ENCODE measurements at places on chromosomes 11 and 22.

DNA sequence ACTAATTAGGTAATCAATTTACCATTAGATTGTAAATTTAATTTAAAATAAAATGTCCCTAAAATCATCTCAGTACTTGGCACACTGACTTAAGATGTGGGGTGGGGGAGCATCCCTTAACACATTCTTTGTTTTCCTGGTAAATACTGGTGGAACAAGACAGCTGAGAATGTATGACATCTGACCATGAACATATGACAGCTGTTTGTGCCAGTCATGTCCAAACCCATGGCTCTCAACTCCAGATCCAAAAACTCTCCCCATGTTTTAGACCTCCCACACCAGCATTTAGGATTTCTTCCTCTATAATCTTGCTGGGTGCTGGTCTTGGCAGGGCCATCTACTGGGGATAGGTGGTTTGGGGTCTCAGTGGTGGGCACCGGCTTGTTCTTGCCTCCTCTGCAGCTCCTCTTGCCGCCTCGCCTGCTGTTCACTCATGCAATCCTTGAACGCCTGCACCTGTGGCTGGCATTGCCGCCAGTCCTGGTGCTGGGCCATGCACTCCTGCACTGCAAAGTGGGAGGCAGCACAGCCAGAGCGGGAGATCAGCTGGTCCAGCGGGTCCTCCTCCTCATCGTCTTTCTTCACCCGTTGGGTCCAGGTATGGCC, 3.8 kb downstream of the COA4 start:
- no peak for DNase-seq

GRCh38 chr11:108216988-108217387, 5.5 kb downstream of the NPAT start:
- no peak for DNase-seq

GRCh38 chr11:102615894-102616432, 9.2 kb downstream of the MMP20 start:
- no peak for DNase-seq

DNA sequence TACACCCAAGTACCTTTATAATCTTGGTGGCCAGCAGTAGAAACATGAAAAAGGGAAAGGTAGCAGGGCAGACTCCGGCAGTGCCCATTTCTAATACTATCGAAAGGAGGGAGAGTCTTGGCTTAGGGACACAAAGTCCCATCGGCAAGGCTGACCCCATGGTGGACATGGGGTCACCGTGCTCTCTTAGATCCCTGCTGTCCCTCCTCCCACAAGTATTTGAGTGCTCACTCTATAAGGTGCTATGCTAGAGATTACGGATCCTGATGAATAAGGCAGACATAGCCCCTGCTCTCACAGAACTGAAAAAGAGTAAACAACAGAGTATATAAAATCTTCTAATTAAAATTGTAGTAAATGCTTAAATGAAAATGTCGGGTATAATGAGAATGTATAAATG, 172.4 kb upstream of the PITPNB start:
- no peak for DNase-seq

GRCh38 chr22:44193535-44193891, 12.8 kb downstream of the PARVG start:
- no peak for DNase-seq

- peak; percentile 61 for DNase-seq
These were observed 13.4 kb upstream of the GRK2 start for GRCh38 chr11:67252831-67253239.

GRCh38 chr11:8080069-8080670, 841 bp upstream of the TUB start:
- no peak for DNase-seq

- DNase-seq = peak; percentile 68
These were observed 1566.2 kb upstream of the TENM4 start for GRCh38 chr11:81007046-81007445.

GRCh38 chr11:14520747-14521151, 563 bp upstream of the PSMA1 start:
- DNase-seq = no peak

DNA sequence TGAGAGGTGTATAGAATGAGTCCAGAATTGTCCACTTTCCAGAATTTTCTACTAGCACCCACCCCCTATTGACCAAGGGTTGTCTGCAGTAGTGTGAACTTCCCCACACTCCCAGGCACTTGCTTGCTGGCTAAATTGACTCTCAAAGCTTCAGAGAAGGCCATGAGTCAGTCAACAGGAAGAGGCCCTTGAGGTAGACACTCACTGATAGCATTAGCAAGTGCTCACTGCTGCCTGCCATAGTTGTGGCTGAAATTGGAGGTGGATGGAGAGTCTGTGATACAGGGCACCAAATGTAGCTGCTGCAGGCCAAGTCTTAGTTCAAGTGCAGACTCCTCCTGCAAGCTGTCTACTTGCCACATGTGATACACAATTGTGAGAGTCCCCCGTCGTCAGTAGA, 156.8 kb downstream of the SPON1 start:
- DNase-seq = no peak

DNA sequence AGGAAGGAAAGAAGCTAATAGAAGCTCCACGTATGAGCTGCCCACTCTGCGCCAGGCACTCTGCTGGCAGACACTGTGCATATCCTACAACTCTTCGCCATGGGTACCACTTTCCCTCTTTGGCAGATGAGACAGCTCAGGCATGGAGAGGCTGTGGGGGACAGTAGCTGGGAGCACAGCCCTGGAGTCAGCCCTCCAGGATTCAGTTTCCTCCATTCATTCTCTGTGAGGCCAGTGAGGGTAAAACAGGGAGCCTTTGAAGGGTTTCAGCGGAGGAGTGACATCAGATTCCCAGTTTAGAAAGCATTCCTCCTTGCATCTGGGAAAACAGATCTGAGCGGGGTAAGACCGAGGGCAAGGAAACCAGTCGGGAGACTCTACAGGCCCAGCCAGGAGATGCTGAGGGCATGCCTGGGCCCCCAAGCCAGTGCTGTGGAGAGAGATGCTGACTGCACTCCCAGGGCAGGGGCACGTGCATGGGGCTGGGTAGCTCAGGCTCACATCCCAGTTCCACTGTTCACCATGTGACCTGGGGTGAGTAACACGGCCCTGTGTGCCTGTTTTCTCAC, 58.3 kb upstream of the EMID1 start:
- no peak for DNase-seq

DNA sequence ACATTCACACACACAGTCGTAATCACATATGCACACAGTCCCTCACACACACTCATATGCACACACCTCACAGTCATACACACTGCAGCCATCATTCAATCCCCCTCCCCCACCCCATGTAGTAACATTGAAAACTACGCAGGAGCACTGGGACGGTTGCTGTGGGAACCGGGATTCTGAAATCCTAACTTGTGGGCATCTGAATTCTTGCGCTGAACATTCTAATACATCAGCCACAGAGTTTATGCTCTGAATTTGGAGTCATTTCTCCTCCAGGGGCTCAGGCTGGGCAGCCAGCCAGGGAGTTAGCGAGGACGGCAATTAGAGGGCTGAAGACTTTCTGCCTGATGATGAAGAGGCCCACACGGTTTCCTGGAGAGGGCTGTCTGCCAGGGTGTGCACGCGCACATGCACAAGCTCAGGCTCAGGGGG, 32.7 kb downstream of the CD6 start:
- DNase-seq = peak; percentile 34

DNA sequence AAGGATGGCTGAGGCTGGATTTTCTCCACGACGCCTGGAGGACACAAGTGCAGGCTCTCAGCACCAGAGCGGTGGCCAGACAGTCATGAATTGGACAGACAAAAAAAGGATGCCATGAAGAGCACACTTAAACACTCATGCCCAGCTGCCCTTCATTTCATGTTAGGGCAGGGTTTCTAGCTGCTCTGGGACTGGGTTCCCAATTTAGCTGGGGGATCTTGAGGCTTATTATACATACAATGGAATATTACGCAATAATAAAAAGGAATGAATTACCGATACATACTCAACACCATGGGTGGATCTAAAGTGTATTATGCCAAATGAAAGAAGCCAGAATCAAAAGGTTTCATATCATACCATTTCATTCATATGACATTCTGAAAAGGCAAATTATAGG, 512.1 kb upstream of the LRRC4C start:
- DNase-seq = no peak

DNA sequence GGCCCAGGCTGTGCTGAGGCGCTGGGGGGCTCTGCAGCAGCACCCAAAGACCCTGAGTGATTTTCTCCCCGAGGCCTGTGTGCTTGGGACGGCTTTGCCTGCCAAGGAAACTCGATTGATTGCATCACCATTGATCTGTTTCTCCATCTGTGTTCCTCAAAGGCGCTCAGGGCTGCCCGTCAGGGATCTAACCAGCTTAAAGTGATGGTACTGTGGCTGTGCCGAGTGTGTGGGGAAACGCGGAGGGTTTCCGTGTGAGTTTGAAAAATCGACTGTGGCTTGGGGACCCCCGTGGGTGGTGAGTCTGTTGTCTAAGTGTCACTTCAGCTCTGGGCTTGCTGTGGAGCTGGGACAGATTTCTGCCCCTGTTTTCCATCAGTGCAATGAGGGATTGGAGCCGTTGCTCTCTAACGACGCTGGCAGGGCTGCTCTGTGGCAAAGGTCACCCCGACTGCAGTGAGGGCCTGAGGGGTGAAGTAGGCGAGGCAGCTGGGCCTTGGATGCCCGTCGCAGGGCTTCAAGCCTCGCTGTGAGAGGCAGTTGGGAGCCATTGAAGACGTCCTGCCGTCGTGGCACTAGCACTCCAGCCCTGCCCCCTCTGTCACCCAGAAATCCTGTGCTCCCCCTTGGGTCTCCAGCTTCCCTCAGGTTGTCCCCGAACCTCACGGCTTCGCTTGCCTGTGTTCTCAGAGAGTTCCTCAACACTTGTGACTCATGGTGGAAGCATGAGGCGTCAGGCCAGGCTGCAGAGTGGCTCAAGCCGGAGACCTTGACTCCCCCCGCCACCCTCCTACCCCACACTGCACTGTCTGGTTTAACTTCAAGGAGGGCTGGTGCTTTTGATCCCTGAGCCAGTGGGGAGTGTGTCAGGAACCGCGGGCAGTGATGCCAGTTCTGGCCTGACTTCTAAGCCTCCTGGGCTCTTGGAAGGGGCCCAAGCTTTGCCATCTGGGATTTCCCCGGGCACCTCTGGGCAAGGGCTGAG, 21.8 kb downstream of the CACNA1I start:
- peak; percentile 80 for DNase-seq

DNA sequence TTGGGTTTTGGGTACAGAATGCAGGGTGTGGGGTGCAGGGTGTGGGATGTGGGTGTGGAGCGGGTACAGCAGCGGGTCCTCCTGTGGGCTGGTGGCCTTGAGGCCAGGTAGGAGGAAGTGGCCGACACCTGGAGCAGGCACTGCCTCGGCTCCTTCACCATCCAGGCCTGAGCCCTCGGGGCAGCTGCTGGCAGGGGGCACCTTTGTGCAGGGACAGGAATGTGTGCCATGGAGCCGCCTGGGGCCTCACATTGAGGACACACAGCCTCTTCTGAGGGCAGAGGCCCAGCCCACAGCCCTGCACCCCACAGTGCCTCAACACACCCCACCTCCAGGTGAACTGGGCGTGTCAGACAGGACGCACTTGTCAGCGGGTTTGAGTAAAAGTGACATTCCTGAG, 984.0 kb downstream of the BRD1 start:
- no peak for DNase-seq

- no peak for DNase-seq
These were observed 20.6 kb downstream of the EHF start for GRCh38 chr11:34641456-34641855.

DNA sequence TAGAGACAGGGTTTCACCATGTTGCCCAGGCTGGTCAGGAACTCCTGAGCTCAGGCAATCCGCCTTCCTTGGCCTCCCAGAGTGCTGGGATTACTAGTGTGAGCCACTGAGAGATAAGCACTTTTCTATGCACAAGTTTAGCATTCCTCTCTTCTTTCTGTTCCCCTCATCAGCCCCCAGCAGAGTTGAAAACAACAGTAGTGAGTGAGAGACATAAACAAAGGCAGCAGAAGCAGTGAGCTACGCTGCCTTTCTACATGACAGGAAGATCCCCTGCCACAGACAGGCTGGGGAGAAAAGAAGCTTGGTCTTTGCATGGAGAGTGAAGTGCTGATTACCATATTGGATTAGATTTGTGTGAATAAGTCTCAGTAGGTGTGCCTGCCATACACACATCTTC, 392.0 kb upstream of the KIRREL3 start:
- no peak for DNase-seq

- no peak for DNase-seq
These were observed 30.9 kb downstream of the OR52A5 start for GRCh38 chr11:5107285-5107684.

DNA sequence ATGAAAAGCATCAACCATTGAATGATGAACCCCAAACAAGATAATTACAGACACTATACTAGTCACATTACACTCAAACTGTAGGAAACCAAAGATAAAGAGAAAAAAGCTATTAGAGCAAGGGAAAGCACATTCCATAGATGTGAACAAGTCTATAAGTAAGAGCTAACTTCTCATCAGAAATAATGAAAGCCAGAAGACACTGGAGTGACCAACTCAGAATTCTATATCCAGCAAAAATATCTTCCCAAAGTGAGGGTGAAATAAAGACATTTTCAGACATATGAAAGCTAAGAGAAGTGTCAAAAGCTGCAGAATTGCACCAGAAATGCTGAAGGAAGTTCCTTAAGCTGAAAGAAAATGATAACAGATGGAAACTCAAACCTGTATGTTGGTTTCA, 17.3 kb downstream of the FCHSD2 start:
- DNase-seq = no peak

- no peak for DNase-seq
These were observed 8.1 kb downstream of the C11orf91 start for GRCh38 chr11:33692541-33692940.

DNA sequence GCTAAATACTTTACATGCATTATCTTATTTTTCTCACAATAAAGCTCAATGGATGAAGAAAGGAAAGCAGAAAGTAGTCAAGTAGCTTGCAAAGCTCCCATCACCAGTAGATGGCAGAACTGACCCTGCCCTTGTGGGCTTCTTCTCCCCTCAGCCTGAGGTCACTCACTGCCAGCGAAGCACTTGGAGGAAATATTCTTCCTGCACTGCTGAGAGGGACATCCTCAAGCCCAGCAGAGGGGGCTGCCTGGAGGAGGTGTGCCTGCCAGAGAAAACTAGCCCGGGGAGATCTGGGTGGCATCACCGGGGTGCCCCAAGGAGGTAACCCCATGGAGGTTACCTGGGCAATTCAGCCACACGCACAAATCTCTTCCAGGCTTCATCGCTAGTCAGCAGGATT, 6.6 kb downstream of the APOL4 start:
- DNase-seq = peak; percentile 89

- DNase-seq = no peak
These were observed 317.8 kb downstream of the MIAT start for GRCh38 chr22:26974914-26975803.

DNA sequence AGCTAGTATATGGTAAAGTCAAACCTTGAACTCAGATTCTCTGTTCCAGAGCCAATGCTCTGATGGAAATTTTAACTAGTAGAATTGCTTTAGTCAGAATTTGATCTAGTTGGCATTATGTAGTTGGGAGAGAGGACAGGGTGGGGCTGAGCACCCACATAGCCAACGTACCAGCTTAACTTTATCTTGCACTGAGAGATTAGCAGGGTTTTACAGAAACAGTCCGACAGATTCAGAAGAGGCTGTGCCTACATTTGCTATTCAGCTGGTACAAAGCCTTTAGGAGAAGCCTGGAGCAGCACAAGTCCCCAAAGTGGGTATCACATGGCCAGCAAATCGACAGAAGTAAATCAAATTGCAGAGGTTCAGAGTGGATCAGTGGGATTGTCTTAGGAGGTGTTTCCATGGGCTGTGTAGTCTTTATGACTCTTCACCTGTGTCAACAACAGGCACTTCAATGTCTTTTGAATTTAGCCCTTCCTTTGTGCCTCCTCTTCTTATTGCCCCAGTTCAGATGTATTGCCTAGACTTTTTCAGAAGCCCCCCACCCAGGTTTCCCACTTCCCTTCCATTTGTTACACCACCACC, 7.3 kb upstream of the CSRP3 start:
- DNase-seq = no peak

- DNase-seq = no peak
These were observed 122.3 kb downstream of the KCNQ1 start for GRCh38 chr11:2567026-2567671.

Data from choroid plexus epithelial cell (primary cell).